ENCODE measurements at places on chromosomes 2 and 18.

- DNase-seq: no peak
Measured at GRCh38 chr2:133865141-133865540, 296.9 kb upstream of the NCKAP5 start.

GRCh38 chr2:1990724-1991123 is 246.4 kb upstream of the PXDN start:
- DNase-seq: no peak

DNA sequence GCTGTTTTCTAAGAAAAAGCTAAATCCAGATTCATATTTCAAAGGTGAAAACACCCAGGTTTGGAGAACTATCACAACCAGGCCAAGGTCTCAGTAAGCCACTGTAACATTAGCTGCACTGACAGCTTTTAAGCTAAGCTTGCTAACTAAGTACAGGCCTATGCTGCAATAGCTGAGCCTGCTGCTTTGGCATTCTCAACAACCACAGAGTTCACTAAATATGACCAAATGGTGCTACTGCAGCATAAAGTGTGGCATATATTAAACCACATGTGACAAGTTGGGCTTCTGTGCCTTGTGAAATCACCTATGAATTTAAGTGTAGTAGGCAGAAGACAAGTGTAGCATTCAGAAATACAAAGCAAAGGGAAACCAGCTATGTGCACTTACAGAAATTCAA is 206.7 kb downstream of the TCF4 start:
- DNase-seq: no peak

- no peak for DNase-seq
Measured at GRCh38 chr2:67038195-67038594, 358.9 kb upstream of the ETAA1 start.

DNA sequence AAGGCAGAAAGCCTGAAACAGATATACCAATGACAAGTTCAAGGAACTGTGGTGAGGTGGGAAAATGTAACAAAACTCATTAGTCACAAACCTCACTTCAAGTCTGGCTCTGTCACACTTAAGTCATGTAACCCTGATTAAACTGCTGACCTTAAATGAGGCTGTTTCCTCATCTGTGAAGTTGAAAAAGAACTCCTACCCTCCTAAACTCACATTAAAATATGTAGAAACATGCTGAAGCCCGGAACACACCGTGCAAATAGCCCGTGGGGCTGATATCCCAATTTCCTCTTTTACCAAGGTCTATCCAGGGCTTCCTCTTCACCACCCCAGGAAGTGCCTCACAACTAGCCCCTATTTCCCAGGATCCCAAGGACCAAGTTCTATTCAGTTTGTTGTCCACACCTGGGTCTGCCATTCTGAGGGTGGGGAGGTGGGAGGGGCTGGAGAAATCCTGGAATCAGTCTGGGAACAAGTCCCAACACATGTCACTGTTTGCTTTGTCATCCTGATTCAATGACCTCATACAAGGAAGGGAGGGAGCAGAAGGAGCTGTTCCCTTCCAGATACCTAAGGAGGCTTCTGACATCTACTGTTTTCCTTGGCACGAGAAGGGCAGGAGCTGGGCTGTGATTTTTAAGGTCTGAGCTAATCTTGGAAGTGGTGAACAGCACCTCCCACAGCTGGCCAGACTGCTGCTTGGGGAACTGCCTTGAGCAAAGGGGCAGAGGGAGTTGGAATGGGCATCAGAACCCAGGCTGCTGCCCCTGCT is 42.3 kb downstream of the SLC4A1AP start:
- no peak for DNase-seq

- DNase-seq: no peak
Measured at GRCh38 chr2:67612576-67613042, 215.5 kb downstream of the ETAA1 start.

DNA sequence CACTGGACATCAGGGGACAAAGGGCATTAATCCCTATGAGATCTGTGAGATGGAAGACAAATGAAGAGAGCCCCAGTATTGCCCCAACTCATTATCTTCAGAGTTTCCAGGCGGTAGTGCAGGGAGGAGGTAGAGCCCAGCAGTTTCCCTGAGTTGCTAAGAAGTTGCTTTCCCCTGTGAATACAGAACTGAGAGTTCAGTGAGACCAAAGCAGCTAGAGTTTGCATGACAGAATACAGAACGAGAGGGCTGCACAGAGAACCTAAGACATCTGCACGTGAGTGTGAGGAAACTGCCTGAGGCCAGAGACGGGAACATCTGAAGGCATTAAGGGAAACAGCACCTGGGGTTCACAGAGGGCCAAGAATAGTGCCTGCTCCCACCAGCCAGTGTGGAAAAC is 18.1 kb upstream of the PGAP1 start:
- no peak for DNase-seq

GRCh38 chr18:13465124-13465446 is 246.5 kb downstream of the LDLRAD4 start:
- no peak for DNase-seq

- no peak for DNase-seq
Measured at GRCh38 chr2:96764253-96764637, 3.5 kb downstream of the CNNM4 start.

DNA sequence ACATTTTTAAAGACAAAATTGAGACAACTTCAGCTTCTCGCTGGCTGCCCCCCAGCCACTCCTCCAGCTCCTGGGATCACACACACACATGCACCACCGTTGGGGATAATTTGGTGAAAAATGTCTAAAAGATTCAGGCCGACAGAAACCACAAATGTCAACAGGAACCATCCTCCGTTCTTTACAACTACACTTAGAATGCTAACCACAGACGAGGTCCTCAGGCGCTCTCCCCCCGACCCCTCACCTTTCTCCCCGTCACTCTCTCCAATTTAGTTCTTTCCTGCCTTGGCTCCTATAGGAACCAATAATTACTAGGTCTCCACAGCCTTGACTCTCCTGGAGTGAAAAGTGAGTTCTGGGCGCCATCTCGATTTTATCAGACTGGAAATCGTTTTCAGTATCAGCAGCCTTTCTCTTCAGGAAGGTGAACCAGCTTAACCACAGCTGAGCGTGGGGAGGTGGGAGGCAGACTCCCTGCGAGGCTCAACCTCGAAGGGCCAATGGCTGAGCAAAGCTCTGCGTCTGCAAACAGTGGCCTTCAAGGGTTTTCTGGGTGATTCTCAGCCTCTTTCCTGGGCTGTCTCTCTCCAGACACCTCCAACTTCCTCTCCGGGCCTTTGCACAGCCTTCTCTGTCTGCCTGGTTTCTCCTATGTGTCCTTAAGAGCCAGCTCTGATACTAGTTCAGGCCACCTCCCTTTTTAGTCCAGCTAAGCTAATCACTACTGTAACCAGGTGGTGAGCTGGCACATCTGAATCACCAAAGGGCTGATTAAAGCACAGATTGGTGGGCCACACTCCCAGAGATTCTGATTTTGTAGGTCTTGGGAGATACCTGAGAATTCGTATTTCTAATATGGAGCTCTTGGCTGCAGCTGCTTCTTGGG is 115.7 kb upstream of the COPS8 start:
- no peak for DNase-seq

- no peak for DNase-seq
Measured at GRCh38 chr2:188570370-188570769, 278.7 kb downstream of the GULP1 start.

GRCh38 chr18:76697441-76697901 is 124.9 kb upstream of the ZNF236 start:
- DNase-seq: peak; percentile 36

- DNase-seq: no peak
Measured at GRCh38 chr2:8753609-8754008, 71.8 kb downstream of the ID2 start.

GRCh38 chr2:176525086-176525485 is 255.8 kb downstream of the MTX2 start:
- DNase-seq: no peak

DNA sequence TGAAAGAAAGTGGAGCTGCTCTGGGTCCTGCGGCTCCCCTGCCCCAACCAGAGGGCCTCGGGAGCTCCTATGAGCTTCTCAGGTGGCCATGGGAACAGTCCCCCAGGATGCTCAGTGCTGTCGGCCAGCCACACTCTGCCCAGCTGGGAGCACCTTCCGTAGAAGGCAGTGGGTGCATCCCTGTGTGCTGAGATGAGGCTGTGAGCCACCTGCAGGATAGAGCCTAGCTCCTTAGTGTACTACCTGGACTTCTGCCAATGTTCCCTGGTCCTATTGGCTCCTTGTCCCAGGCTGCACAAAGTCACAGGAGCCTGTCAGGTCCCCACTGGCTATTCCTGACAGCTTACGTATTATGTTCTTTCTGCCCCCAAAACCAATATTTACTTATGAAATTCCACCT is 16.1 kb downstream of the PRELID3A start:
- no peak for DNase-seq

DNA sequence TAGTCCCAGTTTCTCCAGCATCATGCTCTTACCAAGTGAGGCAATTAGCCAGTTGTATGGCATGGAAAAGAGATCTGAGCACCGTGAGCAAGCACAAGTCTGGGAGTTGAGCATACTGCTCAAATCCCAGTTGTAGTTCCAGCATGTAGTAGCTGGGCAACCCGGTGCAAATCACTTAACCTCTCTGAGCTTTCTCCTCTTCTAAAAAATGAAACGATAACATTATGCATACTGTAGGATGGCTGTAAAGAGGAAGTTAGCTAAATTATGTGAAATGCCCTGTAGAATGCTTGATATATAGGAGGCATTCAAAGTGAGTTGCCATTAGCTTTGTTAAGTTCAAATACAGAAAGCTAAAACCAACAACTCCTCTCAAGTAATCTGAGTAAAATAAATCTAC is 164.0 kb upstream of the ZEB2 start:
- DNase-seq: no peak

DNA sequence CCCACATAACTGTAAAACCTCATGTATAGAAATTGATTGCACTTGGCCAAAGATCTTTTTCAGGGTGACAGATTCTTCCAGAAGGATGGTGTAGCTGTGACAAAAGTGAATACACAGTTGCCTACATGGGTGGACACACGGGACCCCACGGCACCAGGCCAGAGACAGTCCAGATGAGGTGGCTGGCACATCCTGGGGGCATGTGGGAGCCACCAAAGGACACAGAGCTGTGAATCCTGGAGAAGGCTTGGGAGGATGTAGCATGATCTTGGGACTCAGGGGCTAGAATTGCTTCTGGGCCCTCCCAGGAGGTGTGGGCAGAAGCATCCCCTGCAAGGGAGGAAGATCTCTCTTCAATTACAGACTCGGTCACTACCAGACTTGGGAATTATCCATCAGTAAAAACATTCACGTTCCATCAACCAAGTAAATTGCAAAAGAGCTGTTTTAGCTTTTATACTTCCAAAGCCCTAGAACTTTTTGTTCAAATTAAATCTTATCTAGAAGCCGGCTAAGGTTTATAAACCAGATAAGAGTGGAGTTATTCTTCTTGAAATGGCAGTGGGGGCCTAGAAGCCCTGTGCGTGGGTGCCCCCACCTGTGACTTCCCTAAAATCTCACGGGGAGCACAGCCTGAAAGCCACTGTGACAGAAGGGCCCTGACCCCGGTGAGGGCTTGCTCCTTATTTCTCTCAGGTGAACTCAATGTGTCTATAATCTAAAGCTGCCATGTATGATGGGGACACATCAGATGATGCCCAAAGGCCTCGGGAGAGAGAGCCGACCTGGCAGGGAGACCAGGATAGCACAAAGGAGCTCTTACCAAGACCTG is 81.7 kb downstream of the SEPTIN10 start:
- DNase-seq: no peak

- DNase-seq: no peak
Measured at GRCh38 chr18:35746826-35747339, 165.3 kb downstream of the GALNT1 start.

DNA sequence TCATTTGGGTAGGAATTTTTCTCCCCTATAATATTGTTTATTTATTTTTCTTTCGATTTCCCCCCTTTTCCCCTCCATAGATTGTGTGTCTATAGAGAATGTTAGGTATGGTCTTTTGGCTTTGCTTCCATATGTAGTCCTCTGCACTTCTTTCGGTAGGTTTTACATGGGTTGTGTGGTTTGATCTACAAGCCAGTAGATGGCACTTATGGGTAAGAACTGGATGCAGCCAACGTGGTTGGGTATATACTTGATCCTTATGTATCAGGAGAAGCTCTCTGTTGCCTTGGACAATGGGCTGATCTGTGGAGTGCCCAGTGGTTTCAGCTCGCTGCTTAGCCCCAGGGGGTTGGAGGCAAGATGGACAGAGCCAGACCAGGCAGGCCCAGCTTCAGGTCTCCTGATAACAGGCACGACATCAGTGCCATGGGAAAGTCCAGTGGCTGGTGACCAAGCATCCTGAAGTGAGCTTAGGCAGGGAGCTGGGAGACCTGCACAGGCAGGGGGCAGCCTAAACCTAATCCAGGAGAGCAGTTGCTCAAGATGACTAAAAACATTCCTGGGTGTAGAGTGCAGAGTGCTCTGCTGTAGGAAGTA is 488.3 kb downstream of the CCDC85A start:
- no peak for DNase-seq

DNA sequence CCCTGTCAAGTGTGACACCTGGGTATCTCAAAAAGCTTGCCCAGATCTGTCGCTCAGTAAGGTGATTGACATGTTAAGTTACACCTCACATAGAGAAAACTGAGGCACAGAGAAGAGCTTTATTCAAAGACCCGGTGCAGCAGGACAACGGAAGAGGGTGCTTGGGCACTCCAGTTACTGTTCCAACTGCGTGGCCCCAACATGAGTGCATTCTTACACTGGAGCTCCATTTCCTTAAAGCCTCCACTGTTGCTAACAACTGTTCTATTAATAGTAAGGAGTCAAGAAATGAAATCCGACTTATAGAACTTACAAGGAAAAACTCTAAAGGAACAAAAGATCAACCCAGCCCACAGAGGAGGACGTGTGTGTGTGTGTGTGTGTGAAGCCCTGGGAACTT is 54.8 kb upstream of the REV1 start:
- DNase-seq: no peak

- no peak for DNase-seq
Measured at GRCh38 chr2:138879931-138880330, 99.7 kb upstream of the NXPH2 start.

GRCh38 chr18:52596748-52597435 is 256.9 kb downstream of the DCC start:
- no peak for DNase-seq

- no peak for DNase-seq
Measured at GRCh38 chr2:27717070-27717795, 53.5 kb downstream of the SLC4A1AP start.

- no peak for DNase-seq
Measured at GRCh38 chr18:3392467-3392855, 57.5 kb upstream of the TGIF1 start.

DNA sequence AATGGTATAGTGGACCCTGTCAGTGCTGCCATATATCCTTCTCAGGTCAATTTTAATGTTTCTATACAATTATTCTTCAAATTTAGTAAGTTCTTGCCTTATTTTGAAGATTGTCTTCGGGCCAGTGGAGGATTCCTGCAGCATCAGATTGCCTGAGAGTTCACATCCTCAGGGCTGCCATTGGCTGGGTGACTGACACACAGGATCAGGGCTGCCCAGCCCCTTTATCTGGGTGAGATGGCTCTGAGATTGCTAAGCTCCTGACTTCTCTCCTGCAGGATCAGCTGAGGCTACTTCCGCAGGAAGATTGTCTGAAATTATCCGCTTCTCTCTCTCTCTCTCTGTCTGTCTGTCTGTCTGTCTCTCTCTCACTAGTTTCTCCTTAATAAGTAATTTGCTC is 567.4 kb downstream of the TSN start:
- DNase-seq: no peak

GRCh38 chr2:234279637-234280036 is 217.2 kb downstream of the ARL4C start:
- no peak for DNase-seq

GRCh38 chr2:157932480-157933159 is 56.5 kb upstream of the ACVR1 start:
- DNase-seq: peak; percentile 81

GRCh38 chr2:127362971-127363370 is 24.8 kb downstream of the MAP3K2 start:
- DNase-seq: no peak
